ENCODE measurements at places on chromosomes 13 and 19. TPM values are rescaled to one million over a fixed set of nuclear protein-coding genes. Genes with fewer than 3 reads are reported as not detected.

Gene IGFL2
- not detected for total RNA-seq

Gene CATSPERD
- total RNA-seq, result under 0.01 TPM

Gene ZNF431
- 4.0 TPM for total RNA-seq

Gene CDC42EP5
- total RNA-seq, result 20.3 TPM

Gene CLEC17A
- under 0.01 TPM for total RNA-seq

Gene AP1M2
- total RNA-seq, result 0.29 TPM

- no peak overlapping the region for H3K27ac ChIP-seq
- H3K36me3 ChIP-seq, result no peaks in the 10 kb centered on the region
- H3K27me3 ChIP-seq, result no peaks in the 10 kb centered on the region
- H3K4me1 ChIP-seq, result no peaks in the 10 kb centered on the region
- DNase-seq, result no peak
- no peak overlapping the region for H3K4me3 ChIP-seq
These were observed 193.2 kb downstream of the IRS2 start for GRCh38 chr13:109593230-109593629.

- H3K4me1 ChIP-seq, result no peaks in the 10 kb centered on the region
- H3K27me3 ChIP-seq, result peaks cover 21% of the 10 kb centered on the region
- no peaks in the 10 kb centered on the region for H3K36me3 ChIP-seq
- no peak overlapping the region for H3K4me3 ChIP-seq
- H3K27ac ChIP-seq, result no peak overlapping the region
These were observed 8.7 kb downstream of the CELF5 start for GRCh38 chr19:3233116-3233515.

- no peaks in the 10 kb centered on the region for H3K4me1 ChIP-seq
- H3K36me3 ChIP-seq, result no peaks in the 10 kb centered on the region
- H3K27me3 ChIP-seq, result no peaks in the 10 kb centered on the region
These were observed 340.3 kb downstream of the OLFM4 start for GRCh38 chr13:53368948-53369347.
